ENCODE measurements at places on chromosomes 16 and 17. TPM values are rescaled to one million over a fixed set of nuclear protein-coding genes. Genes with fewer than 3 reads are reported as not detected.
A peak's percentile ranks its signal among the peaks of the same experiment; 100 is the strongest.

DNA sequence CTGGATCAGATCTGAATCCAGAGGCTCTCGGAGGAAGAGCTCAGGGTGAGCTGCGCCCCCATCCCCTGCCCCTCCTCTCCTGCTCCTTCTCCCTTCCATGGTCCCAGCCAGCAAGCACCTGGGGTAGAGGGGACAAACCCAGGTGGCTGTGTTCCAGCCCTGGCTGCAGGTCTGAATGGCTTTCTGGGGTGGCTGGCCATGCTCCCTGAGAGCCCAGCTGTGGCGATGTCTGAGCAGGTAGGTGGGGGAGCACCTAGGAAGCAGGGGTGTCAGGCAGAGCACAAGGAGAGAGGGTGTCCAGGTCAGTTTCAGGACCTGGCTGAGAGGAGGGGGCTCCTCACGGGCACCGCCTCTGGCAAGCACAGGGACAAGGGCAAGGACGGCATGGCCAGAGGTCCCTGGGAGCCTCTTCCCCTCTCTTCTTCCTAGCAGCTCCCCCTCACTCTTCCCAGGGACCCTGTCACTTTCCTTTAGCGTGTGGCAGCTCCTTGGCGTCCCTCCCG lies 310.0 kb downstream of the SEC14L1 start:
- no peak for DNase-seq

DNA sequence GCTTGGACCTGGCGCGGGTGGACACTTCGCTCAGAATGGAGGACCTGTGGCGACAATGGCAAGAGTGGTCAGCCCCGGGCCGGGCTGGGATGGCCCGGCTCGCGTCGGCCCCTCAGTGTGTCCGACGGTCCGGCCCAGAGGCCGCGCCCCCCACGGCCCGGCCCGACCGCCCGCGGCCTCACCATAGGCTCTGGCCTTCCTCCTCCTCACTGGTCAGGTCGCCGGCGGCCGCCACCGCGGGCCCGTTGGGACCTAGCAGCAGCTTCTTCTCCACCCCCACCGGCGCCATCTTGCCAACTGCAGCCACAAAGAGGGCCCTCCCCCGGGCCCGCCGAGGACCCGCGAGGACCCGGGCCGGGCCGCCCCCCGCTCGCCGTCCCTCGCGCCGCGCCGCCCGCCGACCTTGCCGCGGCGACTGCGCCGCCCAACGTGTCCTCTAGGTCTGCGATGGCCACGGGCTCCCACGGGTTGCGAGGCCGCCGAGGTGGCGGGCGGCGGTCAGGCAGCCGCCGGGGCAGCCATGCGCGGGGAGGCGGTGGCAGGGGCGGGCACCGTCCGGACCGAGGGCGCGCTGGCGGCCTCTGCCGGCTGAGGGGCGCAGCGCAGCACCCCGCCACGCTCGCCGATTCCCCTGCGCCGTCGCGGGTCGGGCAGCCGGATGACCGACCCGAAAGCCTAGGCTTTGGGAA lies at the start of gene DYNC1LI2:
Gene DYNC1LI2 (minus strand): TSS at position 307 of the 689 bp plus-strand sequence. CDS start 18 bp downstream, at position 289.
- peak; percentile 94 for DNase-seq

USP22 gene
- 142 TPM for total RNA-seq

QPRT gene
- 7.4 TPM for total RNA-seq

TMEM92 gene
- 0.33 TPM for total RNA-seq

DNA sequence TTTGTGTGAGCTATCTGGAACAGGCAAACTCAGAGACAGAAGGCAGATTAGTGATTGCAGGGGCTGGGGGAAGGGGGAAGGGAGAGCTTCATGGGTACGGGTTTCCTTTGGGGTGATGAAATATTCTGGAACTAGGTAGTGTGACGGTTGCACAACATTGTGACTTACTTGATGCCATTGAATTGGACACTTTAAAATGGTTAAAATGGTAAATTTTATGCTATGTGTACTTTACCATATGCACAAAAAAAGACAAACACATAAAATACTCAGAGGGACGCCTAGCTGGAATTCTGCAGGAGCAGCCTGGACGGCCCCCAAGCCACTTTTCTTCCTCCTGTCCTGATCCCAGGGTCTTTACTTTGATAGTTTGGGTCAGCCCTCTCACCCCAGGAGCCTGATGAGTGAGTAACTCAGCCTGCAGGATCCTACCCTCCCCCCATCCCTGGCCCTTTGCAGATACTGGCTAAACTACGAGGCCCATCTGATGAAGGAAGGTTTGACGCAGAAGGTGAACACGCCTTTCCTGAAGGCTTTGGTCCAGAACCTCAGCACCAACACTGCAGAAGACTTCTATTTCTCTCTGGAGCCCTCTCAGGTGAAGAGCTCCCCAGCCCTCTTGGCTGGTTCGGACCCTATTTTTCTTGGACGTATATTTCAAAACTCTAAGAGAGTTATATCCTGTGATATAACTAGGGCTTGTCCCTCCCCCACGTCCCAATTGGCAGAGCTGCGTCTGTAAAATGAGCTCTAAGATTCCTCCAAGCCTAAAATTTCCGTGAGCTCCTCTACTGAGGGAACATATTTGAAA lies 7.8 kb downstream of the ADGRG3 start:
- DNase-seq: no peak

DNA sequence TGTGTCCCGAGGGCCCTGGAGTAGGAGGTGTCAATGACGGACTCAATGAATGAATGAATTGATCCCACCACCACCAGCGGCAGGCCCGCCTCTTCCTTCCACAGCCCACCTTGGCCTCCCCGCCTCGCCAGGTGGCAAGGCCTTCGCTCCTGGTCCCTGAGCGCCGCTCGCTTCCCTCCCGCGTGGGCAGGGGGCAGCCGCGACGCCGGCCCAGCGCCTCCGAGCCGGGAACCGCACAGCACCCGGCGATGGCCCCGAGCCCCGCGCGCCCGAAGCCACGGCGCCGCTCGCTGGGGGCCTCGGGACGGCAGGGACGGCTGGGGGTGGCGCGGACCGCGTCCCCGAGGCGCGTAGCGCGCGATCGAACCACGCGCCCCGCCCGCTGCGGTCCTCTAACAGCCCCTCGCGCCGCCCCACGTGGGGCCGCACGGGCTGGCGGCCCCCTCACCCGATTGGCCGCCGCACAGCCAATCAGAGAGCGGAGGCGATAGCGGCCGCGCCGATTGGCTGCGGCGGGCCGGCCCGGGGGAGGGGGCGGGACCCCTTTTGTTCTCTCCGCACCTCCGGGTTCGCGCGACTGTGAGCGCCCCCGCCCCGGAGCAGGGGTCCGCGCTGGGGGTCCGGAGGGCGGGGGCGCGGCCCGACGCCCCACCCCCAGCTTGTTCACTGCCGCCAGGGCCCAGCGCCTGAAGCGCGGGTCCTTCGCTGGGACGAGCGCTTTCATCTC lies 31.4 kb downstream of the ACTG1 start:
- DNase-seq: no peak

DNA sequence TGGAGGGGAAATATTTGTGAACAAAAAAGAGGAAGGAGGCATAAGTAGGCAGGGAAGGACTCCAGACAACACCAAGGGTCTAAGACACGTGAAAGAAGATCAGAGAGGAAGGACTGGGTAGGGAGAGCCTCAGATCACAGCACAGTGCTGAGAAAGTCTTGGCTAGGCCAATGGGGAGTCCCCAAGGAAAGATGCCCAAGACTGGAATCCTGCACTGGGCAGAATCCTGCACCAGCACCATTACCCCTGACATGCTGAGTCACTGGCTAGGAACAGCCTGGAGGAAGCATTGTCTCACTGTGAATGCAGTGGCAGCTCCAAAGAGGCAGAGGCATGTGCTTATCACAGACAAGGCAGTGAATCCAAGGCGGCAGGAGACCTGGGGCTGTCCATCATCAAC lies 19.2 kb downstream of the CLEC19A start:
- DNase-seq: no peak

DNA sequence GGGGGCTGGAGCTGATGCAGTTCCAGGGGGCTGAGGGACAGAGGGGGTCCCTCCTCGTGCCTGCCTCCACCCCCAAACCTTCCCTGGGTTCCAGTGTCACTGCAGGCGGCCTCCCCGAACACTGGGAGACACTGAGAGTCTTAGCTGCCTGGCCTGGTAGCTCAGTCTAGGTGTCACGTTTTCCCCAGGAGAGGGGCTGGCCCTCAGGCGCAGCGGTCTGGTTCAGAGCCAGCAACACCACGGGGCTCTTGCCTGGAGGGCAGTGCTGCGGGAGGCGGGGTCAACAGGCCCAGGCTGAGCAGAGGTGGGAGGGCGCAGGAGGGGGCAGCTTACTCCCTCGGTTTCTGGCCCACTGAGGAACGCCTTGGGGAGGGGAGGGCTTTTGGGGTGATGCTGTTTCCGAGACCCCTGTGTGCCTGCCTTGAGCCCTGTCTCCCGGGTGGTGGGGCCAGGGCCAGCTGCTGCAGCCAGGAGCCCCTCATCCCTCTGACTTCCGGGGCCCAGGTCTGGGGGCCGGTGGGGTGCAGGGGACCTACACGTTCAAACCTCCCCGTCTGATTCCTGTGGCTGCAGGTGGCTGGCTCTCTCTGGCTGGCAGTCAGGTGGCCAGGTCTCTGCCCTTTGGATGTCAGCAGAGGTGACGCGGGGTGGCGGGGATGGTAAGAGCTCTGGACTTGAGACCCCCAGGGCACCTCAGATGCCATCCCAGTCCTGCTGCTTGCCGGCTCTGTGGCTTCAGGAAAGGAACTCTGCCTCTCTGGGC lies 89.3 kb upstream of the GSE1 start:
- no peak for DNase-seq

DNA sequence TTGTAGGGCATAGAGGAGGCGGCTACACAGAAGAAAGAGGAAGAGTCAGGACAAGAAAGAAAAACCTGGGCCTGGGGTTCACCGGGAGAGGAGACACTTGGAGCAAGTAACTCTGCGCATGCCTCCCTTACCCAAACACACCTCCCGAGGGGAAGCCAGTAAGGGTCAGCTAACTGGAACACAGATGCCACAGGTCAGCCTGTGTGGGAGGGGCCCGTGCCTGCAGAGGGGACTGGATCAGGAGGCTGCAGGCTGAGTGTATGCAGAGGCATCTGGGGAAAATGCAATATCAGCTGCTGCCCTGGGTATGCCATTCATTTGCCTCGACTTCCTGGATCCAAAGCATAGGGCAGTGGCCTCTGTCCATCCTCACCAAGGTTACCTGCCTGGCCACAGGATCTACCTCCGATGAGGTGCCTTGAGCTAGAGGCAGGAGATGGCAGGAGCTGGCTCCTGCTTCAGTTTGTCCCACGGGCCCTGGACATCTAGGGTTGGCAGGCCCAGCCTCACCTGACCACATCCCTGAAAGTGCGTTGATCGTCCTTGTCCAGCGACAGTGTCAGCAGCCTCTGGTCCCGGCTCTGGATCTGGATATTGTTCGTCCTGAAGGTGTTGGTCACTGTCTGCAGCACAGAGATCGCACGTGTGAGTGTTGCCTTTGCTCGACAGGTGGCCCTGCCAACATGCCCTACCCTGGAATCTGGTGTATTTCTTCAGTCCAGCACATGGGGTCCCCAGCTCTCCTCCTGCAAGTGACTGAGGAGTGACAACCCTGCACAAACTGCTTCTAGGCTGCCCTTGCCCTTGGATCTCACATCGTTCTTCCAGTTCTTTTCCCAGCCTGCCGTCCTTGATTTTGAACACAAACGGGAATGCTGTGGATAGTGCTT lies 4.6 kb upstream of the MFSD6L start:
- DNase-seq: no peak

HSBP1 gene
- total RNA-seq: 81.1 TPM

NPB gene
- 0.46 TPM for total RNA-seq

DNA sequence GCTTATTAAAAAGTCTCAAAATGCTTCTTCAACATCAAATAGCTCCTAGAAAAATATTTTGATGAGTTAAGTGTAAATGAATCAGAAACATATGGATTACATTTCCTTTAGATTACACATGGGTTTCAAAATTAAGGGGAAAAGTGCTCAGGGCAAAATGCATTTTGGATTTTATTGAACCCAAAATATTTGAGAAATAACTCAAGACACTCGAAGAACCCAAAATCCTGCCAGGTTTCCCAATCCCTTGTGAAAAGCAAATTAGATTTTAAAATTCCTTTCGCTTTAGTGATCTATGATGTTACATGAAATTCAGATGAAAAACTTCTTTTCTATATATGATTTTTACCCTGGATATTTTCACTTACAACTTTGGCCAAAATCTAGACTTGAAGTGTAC lies 847.4 kb upstream of the SOX9 start:
- no peak for DNase-seq

DNA sequence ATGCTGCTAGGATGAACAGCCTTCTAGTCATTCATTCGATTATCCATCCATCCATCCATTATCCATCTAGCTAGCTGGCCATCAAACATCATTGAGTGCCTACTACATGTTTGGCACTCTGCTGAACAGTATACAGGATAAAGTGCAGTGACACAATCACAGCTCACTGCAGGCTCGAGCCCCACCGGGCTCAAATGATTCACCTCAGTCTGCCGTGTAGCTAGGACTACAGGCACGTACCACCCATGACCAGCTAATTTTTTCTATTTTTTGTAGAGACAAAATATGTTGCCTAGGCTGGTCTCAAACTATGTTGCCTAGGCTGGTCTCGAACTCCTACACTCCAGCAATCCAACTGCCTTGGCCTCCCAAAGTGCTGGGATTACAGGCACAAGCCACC lies 50.0 kb downstream of the SSH2 start:
- no peak for DNase-seq

ALOX12 gene
- 0.14 TPM for total RNA-seq

SRL gene
- total RNA-seq: 4.6 TPM

PDILT gene
- total RNA-seq: not detected

DNA sequence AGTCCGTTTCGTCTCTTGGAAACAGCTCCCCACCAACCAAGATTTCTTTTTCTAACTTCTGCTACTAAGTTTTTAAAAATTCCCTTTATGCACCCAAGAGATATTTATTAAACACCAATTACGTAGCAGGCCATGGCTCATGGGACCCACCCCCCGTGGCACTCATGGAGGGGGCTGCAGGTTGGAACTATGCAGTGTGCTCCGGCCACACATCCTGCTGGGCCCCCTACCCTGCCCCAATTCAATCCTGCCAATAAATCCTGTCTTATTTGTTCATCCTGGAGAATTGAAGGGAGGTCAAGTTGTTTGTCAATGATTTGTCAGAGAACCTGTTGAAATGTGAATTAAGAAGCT lies 48.2 kb downstream of the IL21R start:
- no peak for DNase-seq

GRCh38 chr17:60293580-60294335 lies 98.2 kb downstream of the USP32 start:
- no peak for DNase-seq

DNAH9 gene
- total RNA-seq: 0.14 TPM

SLC52A1 gene
- total RNA-seq: 0.14 TPM

- no peak for DNase-seq
These were observed 275.1 kb upstream of the MYOCD start for GRCh38 chr17:12390631-12391030.

CCL7 gene
- total RNA-seq: 0.52 TPM

USP6 gene
- not detected for total RNA-seq

SLX1B gene
- total RNA-seq: 22.3 TPM

DNA sequence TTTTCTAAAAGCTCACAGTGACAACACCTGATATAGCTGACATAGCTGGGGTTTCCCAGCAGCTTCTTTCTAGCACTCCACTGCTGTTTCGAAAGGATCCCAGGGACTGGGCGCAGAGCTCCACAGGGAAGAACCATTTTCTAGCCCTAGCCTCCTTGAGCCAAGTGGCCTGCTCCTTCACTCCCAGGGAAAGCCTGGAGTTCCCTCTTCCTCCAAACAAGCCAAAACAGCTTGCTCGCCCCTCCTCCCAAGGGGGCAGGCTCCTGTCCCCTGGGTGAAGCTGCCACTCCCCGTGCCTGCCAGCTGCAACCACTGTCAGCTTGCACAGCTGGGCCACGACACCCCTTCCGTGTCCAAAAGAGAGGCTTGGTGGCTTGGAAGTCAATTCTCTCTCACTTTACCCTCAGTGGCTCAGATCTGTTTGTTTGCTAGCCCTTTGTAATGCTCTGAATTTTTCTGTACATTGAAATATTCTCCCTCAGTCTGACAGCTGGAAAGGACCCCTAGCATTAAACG lies 59.8 kb downstream of the CYTH1 start:
- DNase-seq: no peak

- peak; percentile 96 for DNase-seq
These were observed at the start of gene CAPN15 for GRCh38 chr16:527015-527903. Gene CAPN15, plus strand, starts transcription at chr16:527712. Its CDS starts 19,127 bp downstream, at chr16:546839.
